ENCODE measurements at places on chromosomes 5 and 9.

DNA sequence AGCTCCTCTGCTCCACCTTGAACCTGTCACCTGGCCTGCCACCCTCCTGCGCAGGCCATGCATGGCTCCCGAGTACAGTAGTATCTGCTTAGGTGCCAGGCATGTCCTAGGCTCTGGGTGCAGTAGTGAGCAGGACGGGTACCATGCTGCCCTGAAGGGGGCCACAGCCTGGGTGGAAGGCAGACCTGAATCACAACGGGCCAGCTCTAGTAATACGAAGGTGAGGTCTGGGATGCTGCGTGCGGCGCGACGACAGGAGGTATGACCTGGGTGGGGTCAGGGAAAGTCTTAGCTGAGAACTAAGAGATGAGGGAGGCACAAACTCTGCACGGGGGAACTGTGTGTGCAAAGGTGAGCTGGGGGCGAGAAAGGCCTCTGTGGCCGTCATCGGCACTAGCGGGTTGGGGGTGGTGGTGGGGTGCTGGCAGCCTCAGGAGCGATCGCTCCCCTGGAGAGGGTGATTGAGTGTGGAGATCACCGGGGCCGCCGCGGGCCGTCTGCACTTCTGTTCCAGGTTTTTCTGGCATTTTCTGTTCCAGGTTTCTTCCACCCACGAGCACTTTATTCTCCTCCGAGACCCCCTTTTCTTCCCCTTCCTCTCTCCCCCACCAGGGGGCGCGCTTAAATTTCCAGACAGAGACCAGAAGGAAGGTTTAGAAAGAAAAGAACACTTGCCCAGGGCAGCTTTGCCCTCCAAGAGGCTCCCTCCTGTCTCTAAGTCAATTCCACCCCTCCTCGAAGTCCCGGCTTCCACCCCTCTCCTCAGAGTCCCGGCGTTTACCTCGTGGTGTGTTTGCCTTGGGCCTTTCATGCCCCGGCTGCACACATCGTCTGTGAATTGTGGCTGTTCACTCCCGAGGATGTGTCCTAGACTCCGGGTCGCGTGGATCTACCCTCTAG is 15.1 kb downstream of the PDLIM4 start:
- DNase-seq = no peak

GRCh38 chr9:27468462-27469110 is 55.5 kb upstream of the IFNK start:
- peak; percentile 75 for DNase-seq

DNA sequence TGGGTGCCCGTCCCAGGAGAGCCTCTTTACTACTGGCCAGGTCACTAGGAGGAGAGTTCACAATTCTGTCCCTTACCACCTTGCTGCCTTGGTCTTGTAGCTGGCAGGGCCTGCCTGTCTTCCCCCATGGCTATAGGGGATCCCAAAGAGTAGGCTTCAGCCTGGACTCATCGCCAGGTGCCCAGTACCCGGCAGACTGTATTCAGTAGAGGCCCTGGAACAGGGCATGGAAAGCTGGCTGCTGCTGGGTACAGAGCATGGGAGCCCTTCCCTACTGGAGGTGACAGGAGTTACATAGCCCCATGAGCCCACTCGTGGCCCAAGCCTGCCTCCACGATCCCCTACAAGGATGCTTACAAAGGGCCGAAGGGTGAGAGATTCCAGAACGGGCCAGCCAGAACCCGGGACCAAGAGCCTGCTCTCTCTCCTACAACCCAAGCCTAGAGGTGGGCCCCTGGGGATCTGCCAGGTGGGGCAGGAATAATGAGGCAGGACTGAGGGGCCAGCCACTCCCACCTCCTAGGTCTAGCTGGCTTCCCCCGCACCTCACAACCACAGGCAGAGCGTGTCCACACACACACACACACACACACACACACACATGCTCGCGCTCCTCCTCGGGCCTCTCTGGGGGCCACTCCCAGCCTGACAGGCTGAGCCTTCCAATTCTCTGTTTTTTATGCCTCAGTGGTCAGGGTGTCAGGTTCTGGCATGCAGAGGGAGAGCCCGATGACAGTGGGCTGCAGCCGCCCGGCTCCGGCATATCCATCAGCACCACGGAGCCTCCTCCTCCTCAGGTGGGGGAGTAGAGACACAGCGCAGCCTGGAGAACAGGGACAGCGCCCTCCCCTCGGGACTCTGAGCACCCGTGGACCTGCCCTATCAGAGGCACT is 186.0 kb downstream of the PAX5 start:
- no peak for DNase-seq

- DNase-seq = no peak
Measured at GRCh38 chr5:88761939-88762338, 121.0 kb downstream of the MEF2C start.

- no peak for DNase-seq
Measured at GRCh38 chr5:103526164-103526915, 36.2 kb downstream of the NUDT12 start.

DNA sequence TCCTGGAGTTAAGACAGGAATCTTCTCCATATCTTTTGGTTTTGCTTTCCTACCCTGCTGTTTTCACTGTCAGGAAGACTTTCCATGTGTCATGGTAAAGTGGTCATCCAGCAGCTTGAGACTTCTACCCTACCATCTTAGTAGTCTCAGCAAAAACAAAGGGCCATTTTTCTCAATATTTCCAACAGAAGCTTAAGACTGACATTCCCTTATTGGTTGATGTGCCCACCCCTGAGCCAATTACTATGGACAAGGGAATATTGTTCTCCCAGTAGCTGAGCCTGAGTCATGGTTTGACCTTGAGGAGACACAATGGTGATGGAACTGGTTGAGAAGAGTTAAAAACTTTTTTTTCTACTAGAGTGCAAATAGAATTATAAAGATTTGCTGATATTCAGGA is 105.6 kb downstream of the CSNK1G3 start:
- no peak for DNase-seq

- DNase-seq = no peak
Measured at GRCh38 chr5:84274585-84275468, 109.9 kb downstream of the EDIL3 start.

GRCh38 chr5:72509401-72509800 is 2.2 kb upstream of the ZNF366 start:
- peak; percentile 30 for DNase-seq

DNA sequence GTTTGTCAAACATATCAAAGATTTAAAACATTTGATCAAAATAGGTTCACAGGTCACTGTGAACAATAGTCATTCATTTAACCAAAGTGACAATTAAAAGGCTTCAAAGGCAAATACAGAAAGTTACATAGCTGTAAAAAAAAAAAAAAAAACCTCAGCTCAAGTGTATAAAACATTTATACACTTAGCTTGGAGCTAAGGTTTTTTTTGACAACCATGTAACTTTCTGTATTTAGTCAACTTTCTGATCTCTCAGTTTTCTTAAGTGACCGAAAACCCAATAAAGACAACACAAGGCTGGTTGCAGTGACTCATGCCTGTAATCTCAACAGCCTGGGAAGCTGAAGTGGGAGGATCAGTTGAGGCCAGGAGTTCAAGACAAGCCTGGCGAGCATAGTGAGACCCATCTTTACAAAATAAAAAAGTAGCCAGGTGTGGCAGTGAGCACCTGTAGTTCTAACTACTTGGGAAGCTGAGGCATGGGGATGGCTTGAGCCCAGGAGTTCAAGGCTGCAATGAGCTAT is 16.4 kb upstream of the UBTD2 start:
- no peak for DNase-seq

GRCh38 chr5:150101023-150101422 is 14.7 kb upstream of the CSF1R start:
- no peak for DNase-seq

GRCh38 chr9:113164536-113165300 is 13.9 kb downstream of the SLC31A2 start:
- DNase-seq = peak; percentile 64

DNA sequence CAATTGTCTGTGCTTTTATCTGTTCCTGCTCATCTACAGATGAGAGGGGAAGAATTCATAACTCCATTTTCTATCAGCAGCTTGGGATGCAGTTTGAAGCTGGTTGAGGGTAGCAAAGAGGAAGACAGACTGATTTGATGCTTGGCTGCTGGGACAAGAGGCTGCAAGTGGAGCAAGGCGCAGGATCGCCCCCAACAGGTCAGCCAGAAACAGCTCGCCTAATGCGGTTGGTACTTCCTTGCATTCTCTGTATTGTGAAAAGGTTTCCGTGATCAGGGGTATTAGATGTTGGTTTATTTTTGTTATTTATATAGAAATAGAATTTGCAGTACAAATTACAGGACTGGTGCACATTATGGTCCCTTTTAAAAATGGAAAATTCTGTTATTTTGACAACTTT is 40.6 kb downstream of the ZNF883 start:
- DNase-seq = no peak

DNA sequence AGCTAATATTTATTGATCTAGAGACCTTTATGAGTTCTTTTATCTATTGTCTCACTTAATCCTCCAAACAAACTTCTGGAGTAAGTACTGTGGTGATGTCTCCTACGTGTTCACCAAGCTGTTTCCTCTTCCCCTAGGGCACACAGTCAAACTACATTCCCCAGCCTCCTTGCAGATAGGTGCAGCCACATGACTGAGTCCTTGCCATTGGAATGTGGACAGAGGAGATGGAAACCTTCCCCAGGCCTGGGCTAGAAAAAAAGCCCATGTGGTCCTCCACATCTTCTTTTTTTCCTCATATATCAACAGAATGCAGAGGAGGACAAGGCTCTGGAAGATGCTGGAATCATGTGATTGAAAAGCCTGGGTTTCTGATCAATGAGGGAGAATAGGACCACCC is 88.0 kb downstream of the ANKRD55 start:
- DNase-seq = no peak

- DNase-seq = no peak
Measured at GRCh38 chr5:89536020-89536419, 653.0 kb upstream of the MEF2C start.

DNA sequence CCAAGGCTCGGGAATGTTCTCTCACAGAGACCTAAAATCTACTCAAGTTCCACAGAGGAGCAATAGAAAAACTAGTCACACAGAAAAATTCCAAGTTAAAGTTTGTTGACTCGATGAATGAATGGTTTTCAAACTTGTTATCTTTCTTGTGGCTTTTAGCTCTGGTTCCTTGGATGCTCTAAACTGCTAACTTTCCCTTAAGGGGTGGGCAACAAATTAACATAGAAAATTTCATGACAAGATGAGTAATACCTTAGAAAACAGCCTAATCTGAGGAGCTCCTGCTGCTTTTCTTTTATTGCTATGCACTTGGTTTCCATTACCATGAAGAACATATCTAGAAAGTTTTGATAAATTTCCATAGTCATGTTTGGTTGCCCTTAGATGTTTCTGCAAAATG is 100.2 kb upstream of the CCDC112 start:
- no peak for DNase-seq

GRCh38 chr5:759781-760362 is 24.7 kb downstream of the ZDHHC11B start:
- DNase-seq = no peak

DNA sequence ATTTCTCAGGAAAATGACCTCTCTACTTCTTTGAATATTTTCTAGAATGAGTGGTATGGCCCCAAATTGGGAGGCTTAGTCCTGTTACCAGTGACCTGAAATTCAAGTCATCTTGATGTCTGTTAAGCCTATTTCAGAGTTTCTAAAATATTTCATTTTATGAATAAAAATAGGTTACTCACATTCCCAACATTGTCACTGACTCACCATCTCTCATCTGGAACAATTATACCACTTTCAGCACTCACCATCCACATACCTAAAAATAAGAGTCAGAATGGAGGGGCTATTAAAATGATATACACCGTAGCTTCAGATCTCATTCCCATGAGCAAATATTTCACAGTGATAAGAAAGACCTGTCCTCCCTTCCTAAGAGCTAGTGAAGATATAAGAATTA is 71.8 kb downstream of the KIAA1958 start:
- peak; percentile 53 for DNase-seq

DNA sequence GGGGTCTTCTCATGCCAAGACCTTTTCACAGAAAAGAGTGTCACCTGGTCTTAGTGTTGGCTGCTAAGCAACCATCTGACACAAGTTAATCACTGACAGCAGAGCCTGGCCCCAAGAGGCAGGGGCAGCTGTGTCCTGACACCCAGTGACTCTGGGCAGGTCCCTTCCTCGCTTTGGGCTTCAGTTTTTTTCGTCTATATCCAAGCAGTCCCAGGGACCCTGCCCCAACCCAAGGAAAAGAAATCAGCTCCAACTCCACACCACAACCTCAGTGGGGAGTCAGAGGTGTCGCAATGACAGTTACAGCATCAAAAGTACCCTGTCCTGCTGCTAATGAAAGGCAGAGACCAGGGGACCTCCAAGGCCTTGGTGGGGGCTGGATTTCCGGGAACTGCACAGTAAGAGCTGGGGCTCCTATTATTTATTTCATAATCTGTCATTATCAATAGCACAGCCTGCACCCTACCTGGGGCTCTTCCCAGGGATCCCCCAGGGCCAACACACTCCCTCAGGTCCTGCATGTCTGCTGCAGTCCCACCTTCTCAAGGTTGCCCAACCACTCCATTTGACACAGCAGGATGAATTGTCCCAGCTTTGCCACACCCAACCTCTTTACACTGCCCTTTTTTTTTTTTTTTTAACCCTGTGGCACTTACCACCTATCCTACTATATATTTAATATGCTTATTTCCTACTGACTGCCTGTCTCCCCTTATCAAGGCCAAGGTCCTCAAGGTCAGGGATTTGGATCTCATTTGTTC is 9.4 kb downstream of the ANKS6 start:
- no peak for DNase-seq

GRCh38 chr9:99199938-99200539 is 21.7 kb downstream of the ALG2 start:
- no peak for DNase-seq

DNA sequence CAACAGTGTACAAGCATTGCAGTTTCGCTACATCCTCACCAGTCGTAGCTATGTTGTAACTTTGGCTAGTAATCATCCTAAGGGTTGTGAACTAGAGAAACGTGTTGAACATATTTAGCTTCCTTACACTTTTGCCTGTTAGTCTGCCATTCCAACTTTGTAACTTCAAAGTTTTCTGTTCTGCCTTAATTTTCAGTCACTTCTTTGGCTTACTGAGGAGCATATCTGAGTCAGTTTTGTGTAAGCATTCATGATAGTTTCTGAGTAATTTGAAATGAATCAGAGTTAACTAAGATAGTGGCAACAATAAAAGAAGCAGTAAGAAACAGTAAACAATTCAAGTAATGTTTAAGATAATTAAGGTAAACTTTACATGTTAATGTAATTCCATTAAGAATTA is 58.9 kb upstream of the MCCC2 start:
- no peak for DNase-seq

DNA sequence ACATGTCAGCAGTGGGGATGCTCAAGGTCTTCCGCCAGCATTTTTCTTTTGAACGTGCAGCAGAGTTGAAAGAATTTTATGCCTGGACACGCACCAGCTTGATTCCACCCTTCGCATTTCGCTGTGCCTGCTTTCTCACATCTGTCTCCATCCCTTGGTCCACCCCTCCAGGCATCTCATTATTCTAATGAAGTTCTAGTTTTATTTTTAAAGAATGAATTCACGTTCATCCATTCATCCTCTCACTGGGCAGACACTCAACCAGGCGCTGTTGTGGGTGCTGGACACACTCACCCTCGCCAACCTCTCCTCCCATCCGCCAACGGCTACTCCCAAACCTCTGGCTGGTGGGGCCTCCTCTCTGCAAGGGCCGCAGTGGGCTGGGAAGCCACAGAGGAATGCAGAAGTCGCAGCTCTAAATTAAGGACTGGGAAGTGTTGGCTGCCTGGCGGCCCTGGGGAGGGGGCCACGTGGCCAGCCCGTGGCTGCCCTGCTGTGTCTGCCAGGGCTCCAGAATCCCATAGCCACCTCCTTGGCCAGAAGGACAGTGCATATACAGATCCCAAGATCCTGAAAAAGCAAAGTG is 6.7 kb downstream of the SUSD3 start:
- DNase-seq = peak; percentile 26

GRCh38 chr5:138096997-138097828 is 13.4 kb downstream of the WNT8A start:
- no peak for DNase-seq

Measured in putamen (tissue), 1 donor.